Stimulated activated naive CD4-positive, alpha-beta T cell treated with Interleukin-2 at 50 U/mL for 16 hours (primary cell): ENCODE measurements at places on chromosomes 7 and 10.

GRCh38 chr10:106304056-106304455 lies 860.5 kb downstream of the SORCS1 start:
- DNase-seq: no peak

DNA sequence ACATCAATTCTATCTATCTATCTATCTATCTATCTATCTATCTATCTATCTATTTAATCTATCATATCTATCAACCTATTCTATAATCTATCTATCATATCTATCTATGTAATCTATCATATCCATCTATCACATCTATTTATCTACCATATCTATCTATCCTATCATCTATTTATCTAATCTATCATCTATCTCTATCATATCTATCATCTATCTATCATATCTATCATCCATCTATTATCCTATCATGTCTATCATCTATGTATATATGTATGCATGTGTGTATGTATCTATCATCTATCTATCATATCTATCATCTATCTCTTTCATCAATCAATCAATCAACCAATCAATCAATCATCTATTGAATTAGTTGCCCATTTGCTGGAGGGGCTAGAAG lies 159.3 kb upstream of the GALNT17 start:
- no peak for DNase-seq

- no peak for DNase-seq
Measured at GRCh38 chr10:124041675-124042445, 51.5 kb downstream of the CHST15 start.

GRCh38 chr7:158731761-158732160 lies 27.2 kb upstream of the NCAPG2 start:
- no peak for DNase-seq

GRCh38 chr10:95809370-95810197 lies 53.6 kb downstream of the ENTPD1 start:
- no peak for DNase-seq

DNA sequence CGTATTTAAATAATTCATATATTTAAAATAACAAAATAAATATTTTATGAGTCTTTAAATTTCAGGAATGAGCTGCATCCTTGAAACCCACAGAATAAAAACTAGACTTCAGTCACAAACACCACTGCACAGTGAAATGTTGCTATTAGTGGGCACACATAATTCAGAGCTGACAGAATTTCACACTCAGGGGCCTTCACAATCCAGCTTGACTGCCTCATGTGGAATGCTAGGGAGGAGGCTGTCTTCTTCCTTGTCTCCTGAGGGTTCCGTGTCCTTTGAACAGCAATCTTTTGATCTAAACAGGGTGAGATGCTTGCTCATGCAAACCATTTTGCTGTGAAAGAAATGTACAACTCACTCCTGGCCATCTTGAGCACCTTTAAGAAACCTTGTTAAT lies 346.7 kb downstream of the CCSER2 start:
- no peak for DNase-seq

- peak; percentile 34 for DNase-seq
Measured at GRCh38 chr10:5971315-5971832, 6.0 kb downstream of the IL15RA start.
